Natural killer cell treated with Interleukin-12 subunit alpha and Interleukin-12 subunit beta and Interleukin-15 and Interleukin-18, amount 100 ng/mL, for 72 hours (primary cell): ENCODE measurements at places on chromosomes 11 and 22. TPM values are rescaled to one million over a fixed set of nuclear protein-coding genes. Genes with fewer than 3 reads are reported as not detected.
A peak's percentile ranks its signal among the peaks of the same experiment; 100 is the strongest.

DNA sequence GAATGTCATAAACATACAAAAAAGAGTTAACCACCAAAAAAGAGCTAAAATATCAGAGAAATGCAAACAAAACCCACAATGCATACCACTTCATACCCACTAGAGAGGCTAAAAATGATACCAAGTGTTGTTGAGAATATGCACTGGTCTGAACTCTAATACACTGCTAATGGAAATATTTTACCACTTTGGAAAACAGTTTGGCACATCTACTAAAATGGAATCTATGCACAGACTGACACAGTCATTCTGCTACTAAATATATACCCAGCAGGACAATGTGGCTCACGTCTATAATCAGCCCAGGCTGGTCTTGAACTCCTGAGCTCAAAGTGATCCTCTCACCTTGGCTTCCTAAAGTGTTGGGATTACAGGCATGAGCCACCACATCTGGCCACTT lies 18.0 kb downstream of the MAPK1 start:
- H3K27ac ChIP-seq, result peak overlapping the region; percentile 54
- H3K36me3 ChIP-seq, result no peaks in the 10 kb centered on the region
- no peak for DNase-seq

GRCh38 chr11:43880640-43881159 lies at the start of gene ALKBH3:
Gene ALKBH3 (plus strand): TSS chr11:43880831. CDS start chr11:43882653, 1,822 bp downstream.
- peak; percentile 95 for DNase-seq
- H3K27ac ChIP-seq, result peak within 1 kb of the TSS; percentile 97
- H3K27me3 ChIP-seq, result peaks cover 5% of the 10 kb centered on the region
- H3K4me3 ChIP-seq, result peak within 1 kb of the TSS; percentile 99

DNA sequence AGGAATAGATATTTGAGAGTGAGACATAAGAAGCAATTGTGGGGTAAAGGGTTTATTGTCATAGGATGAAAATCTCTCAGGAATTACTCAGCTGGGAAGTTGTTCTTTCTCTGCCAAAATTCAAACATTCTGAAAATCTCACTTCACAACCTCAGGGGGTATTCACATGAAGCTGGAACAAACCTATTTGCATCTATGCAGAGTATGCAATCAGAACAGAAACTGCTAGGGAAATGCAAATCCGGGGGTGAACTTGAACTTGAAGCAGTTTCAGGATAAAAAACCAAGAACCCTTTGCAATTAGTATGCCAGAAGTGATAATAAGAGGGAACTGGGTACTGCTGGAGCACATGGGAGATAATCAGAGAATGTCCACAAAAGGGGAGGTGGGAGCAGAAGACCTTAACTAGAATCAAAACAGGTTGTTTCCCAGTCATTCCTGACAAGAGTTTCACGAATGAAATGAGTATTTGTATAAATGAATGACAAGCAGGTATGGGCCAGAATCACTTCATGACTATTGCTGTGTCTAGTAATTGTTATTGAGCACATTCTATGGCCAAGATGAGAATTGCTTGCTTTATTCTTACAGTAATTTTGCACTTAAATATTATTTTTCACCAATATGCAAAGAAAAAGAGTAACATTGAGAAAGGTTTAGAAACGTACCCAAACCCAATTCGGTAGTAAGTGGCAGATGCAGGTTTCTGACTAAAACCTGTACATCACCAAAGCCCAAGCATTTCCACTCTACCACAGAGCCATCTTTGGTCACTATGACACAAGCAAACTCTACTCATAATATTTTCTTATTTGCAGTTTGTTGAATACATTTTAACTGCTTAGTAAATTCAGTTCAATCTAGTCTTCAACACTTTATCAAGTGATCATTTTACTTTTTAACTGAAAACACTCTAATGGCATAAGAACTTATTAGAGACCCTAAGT lies 61.8 kb upstream of the UBASH3B start:
- no peak overlapping the region for H3K4me3 ChIP-seq
- no peaks in the 10 kb centered on the region for H3K36me3 ChIP-seq
- peaks cover 31% of the 10 kb centered on the region for H3K27me3 ChIP-seq

DNA sequence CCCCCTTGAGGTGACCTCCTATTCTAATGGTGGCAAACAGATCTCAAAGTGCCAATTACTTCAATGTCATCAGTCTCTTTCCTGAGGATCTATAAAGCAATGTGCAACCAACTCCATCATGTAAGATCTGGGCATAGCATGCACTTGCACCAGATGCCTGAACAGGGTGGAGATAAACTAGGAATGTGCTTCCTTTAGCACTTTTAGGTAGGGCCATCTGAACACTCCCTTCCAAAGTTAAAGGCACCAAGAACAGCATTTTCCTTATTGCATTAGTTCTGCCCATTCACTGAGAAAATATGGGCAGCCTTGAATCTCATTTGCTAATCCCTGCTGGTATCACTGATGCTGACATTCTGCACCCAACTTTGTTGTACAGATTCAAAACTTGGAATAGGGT lies 112.0 kb downstream of the SGSM3 start:
- H3K27me3 ChIP-seq, result no peaks in the 10 kb centered on the region
- H3K36me3 ChIP-seq, result no peaks in the 10 kb centered on the region
- no peak for DNase-seq
- H3K27ac ChIP-seq, result no peak overlapping the region

DNA sequence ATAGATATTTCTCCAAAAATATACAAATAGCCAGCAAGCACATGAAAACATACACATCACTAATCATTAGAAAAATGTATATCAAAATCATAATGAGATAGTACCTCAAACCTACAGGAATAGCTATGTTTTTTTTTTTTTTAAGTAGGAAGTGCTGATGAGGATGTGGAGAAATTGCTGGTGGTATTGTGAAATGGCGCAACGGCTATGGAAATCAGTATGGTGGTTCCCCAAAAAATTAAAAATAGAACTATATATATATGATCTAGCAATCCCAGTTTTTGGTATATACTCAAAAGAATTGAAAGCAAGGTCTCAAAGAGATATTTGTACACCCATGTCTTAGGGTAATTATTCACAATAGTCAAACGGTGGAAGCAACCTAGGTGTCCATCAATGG lies 46.0 kb upstream of the HIPK3 start:
- H3K36me3 ChIP-seq, result no peaks in the 10 kb centered on the region
- no peak overlapping the region for H3K27ac ChIP-seq
- H3K27me3 ChIP-seq, result no peaks in the 10 kb centered on the region
- no peaks in the 10 kb centered on the region for H3K4me1 ChIP-seq
- no peak for DNase-seq

DNA sequence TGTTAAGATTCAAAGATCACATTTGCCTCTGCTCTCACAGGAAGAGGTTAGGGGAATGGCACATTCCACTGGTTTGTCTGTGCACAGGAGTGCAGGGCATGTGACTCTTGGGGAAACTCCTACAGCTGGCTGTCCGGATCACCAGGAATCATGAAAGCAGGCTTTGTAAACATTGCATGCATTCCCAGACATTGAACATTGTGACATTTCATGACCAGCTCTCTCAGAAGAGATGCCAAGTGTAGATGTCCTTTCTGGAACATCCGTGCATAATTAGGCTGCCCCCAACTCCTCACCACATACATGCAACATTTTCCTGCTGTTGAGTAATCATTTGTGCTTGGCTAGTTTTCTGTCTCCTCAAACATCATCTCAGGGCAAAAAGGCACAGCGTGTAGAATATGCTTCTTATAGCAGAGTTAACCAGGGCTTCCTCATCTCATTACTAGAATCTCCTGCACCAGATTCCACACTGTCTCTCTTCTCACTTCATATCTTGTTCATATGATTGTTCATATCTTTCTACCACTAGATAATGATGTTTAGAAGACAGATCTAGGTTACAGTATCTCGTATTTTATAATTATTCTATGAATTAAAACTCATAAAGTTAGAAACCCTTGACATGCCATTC lies 694.7 kb downstream of the NTM start:
- H3K4me3 ChIP-seq, result no peak overlapping the region
- no peak overlapping the region for H3K27ac ChIP-seq
- no peaks in the 10 kb centered on the region for H3K4me1 ChIP-seq

OR6T1 gene
- not detected for total RNA-seq

SLC37A2 gene
- total RNA-seq, result 0.36 TPM

GRCh38 chr11:45252134-45252856 lies 33.8 kb downstream of the SYT13 start:
- H3K4me3 ChIP-seq, result no peak overlapping the region
- H3K4me1 ChIP-seq, result no peaks in the 10 kb centered on the region
- H3K27ac ChIP-seq, result no peak overlapping the region
- no peak for DNase-seq
- no peaks in the 10 kb centered on the region for H3K36me3 ChIP-seq
- peaks cover 18% of the 10 kb centered on the region for H3K27me3 ChIP-seq
